ENCODE measurements at places on chromosomes 13 and 19.
A peak's percentile ranks its signal among the peaks of the same experiment; 100 is the strongest.

GRCh38 chr13:62292714-62293480 lies 877.2 kb upstream of the PCDH20 start:
- DNase-seq: peak; percentile 44

DNA sequence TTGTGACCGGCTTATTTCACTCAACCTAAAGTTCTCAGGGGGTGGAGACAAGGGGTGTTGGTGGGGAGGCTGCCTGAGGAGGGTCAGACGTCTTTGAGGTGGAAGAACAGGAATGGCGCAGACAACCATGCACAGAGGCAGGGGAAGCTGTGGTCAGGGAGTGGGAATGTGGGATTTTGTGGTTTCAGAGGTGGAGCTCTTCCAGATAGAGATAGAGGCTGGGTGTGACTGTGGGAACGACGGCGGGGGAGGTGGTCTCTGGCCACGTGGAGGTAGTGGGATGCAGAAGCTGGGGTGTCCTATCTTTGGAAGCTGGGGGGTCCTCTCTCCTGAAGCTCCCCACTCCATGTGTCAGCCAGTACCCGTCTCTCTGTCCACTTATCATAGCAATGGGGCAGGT lies 7.8 kb upstream of the KLK14 start:
- DNase-seq: no peak

GRCh38 chr19:5651361-5651760 lies 28.5 kb downstream of the SAFB start:
- DNase-seq: no peak

GRCh38 chr13:81563091-81563490 lies 1222.2 kb upstream of the SPRY2 start:
- DNase-seq: no peak

DNA sequence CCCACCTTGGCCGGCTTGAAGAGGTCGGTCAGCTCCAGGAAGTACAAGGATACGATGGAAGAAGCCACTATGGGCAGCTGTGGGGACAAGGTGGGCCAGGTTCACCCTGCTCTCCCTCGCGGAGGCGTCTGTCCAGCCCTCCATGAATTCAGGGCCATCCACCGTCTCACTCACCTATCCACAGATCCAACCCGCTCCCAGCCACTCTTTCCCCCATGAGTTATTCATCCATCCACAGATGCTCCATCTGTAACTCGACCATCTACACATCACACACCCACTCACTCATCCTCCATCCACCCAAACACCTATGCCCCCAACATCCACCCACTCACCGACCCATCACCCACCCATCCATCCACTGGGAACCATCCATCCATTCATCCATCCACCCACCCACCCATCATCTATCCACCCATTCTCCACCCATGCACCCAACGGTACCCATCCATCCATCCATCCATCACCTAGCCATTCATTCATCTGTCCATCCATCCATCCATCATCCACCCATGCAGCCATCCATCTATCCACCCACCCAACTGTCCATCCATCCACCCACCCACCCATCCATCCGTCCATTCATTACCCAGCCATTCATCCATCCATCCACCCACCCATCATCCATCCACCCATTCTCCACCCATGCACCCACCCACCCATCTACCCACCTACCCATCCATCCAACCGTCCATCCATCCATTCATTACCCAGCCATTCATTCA lies 5.8 kb downstream of the PLPPR3 start:
- DNase-seq: no peak

- no peak for DNase-seq
Measured at GRCh38 chr19:1980091-1980808, 35.3 kb downstream of the BTBD2 start.

GRCh38 chr13:47407808-47408207 lies 511.0 kb upstream of the HTR2A start:
- DNase-seq: no peak

GRCh38 chr19:4052993-4053422 lies 13.7 kb downstream of the ZBTB7A start:
- DNase-seq: no peak

GRCh38 chr13:45224176-45224575 lies 23.3 kb upstream of the KCTD4 start:
- DNase-seq: no peak
